ENCODE measurements at places on chromosomes 11 and 22.

GRCh38 chr11:36692704-36693103, 94.7 kb upstream of the RAG2 start:
- no peaks in the 10 kb centered on the region for H3K4me1 ChIP-seq
- no peak for DNase-seq
- H3K36me3 ChIP-seq: no peaks in the 10 kb centered on the region
- no peaks in the 10 kb centered on the region for H3K27me3 ChIP-seq
- no peak overlapping the region for H3K4me3 ChIP-seq

GRCh38 chr11:65112546-65113360, 1.1 kb downstream of the TM7SF2 start:
- H3K27ac ChIP-seq: no peak overlapping the region
- H3K4me1 ChIP-seq: peaks cover 16% of the 10 kb centered on the region
- H3K27me3 ChIP-seq: no peaks in the 10 kb centered on the region

DNA sequence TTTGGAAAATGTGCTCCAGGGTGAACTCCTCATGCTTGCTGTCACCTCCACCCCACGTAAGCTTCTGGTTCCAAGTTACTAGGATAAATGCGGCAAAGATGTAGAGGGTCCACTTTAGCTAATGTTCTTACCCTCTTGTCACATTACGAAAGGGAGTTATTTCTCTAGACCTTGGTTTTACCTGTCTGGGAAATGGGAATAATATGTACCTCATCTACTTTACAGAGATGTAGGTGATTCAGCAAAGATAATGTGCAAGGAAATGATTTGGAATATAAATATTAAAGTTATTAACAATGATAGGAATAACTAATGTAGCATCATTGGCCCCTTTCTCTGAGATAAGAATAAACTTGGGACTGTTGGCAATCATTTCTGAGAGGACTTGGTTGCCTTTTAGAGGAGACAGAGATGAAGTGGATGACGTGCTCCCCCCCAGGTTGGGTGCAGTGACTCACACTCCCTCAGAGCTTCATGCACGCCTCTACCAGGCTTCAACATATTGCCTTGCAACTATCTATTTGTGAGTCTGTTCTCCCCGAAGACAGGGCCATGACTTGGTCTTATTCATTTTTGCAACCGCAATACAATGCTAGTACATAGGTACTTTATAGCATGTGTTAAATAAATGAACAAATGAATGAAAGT, 97.1 kb downstream of the ME3 start:
- no peak for DNase-seq
- no peak overlapping the region for H3K4me3 ChIP-seq
- no peaks in the 10 kb centered on the region for H3K36me3 ChIP-seq
- H3K27me3 ChIP-seq: no peaks in the 10 kb centered on the region

DNA sequence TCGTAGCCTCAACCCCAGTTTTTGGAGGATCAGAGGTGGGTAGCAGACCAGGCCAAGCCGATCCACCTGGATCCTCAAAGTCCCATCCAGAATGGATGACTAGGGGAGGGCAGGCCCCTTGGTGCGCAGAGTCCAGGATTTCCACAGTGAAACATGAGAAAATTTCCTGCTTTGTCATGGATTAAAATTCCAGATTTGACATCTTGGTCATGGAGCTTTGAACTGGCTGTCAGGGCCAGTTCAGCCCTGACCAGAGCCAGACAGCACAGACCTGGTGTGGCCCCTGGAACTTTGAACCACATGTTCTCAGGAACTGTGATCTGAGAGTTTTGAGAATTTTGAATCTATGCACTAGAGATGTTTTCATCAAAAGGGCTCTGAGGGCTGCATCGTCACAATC, 177.5 kb downstream of the MN1 start:
- no peak overlapping the region for H3K4me3 ChIP-seq
- no peaks in the 10 kb centered on the region for H3K36me3 ChIP-seq
- peaks cover 2% of the 10 kb centered on the region for H3K4me1 ChIP-seq

GRCh38 chr11:19442554-19442910, 201.8 kb upstream of the E2F8 start:
- H3K36me3 ChIP-seq: no peaks in the 10 kb centered on the region
- H3K27me3 ChIP-seq: no peaks in the 10 kb centered on the region
- DNase-seq: no peak
- H3K4me3 ChIP-seq: no peak overlapping the region

DNA sequence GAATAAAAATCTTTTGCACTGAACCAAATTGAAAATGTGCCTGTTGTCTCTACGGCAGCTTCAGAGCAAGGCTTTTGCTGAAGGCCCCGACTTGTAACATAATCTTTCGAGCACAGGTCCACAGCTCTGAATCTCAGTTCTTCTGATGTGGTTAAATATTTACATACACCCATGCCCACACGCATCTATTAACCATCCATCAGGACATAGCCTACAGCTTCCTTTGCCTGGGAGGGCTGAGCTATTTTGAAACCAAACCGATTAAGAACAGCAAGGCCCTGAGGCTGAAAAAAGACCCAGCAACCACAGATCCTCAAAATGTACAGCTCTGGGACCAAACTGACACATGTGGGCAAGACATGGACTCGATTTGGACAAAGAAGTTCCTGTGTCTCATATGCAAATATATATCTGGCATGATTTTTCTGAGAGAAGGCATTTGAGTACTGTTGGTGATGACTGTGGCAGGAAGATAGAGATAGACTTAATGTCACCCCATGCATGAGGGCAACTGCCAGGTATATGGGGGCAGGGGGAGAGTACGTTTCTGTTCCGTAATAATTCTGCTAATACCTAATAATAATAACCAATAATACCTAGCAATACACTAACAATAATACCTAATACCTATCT, 322.7 kb upstream of the PLET1 start:
- DNase-seq: no peak
- no peak overlapping the region for H3K4me3 ChIP-seq
- no peaks in the 10 kb centered on the region for H3K36me3 ChIP-seq
- no peak overlapping the region for H3K27ac ChIP-seq
- H3K4me1 ChIP-seq: no peaks in the 10 kb centered on the region

DNA sequence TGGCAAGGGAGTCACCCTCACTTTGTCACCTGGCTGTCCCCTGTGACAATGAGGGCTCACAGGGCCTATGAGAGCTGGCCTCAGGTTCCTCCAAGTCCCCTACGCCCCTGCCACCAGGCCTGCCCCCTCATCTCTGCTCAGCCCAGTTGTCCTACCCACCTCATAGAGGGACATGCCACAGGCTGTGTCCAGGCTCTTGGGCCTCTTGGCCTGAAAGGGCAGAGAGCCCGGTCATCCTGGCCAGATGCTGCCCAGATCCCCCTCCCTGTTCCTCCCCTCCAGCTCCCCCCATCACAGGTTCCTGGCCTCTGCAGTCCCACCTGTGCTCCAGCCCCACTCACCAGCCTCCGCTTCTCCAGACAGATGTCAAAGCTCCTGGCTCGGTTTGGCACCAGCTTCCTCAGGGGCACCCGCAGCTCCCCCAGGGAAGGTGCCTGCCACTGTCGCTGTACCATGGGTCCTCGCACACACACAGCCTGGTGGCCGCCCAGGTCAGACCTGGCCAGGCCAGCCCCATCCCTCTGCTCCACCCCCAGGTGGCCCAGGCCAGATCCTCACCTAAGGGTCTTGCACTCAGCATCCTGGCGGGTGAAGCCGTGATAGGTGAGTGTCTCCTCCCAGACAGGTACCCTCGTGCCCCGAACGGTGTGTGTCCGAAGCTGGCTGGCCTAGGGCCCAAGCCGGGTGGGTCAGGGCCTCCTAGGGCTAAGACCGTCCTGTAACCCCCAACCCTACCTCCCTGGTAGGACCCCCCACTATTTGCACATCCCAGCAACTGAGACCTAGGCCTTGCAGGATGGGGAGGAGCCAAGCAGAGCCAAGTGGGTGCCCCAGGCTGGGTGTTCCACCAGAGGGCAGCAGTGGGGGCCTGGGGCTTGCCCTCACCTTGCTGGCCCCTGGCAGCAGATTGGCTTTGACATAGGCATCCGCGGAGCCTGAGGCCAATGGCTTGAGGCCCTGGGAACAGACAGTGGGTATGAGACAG, 8.3 kb downstream of the NDUFV1 start:
- peak; percentile 93 for DNase-seq
- H3K27me3 ChIP-seq: peaks cover 10% of the 10 kb centered on the region
- H3K4me3 ChIP-seq: no peak overlapping the region
